ENCODE measurements at places on chromosomes 2 and 18.

- no peak for DNase-seq
Measured at GRCh38 chr2:64601034-64601754, 52.5 kb downstream of the SERTAD2 start.

- DNase-seq, result no peak
Measured at GRCh38 chr2:236840857-236841256, 244.8 kb upstream of the COPS8 start.

DNA sequence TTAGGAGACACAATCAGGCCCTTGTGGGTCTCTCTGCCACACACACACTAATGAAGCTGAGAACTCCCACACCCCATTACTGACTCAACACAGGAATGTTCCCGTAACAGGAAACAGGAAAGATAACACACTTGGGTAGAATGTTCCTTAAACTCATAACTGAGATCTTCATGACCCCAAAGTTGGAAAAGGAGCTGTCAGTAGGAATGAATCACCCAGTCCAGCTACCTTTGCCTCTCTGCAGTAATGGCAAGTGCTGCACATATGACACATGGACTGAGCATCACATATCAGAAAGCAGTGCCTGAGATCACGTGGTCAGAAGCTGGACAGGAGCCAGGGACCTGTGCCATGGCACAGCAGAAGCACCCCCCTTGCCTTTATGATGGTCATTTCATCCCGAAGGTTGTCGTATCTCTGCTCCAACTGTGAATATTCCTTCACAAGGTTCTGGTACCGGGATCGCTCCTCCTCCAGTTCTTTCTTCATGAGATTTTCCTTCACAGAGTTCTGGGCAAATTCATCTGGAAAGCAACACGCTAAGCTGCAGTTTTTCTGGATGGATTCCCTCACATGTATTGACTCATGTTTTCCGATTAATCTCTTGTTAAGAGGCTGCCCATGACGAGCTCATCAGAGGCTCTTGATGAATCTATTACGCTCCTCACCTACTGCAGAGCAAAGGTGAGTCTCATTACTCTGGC lies 65.4 kb upstream of the ACAA2 start:
- no peak for DNase-seq

DNA sequence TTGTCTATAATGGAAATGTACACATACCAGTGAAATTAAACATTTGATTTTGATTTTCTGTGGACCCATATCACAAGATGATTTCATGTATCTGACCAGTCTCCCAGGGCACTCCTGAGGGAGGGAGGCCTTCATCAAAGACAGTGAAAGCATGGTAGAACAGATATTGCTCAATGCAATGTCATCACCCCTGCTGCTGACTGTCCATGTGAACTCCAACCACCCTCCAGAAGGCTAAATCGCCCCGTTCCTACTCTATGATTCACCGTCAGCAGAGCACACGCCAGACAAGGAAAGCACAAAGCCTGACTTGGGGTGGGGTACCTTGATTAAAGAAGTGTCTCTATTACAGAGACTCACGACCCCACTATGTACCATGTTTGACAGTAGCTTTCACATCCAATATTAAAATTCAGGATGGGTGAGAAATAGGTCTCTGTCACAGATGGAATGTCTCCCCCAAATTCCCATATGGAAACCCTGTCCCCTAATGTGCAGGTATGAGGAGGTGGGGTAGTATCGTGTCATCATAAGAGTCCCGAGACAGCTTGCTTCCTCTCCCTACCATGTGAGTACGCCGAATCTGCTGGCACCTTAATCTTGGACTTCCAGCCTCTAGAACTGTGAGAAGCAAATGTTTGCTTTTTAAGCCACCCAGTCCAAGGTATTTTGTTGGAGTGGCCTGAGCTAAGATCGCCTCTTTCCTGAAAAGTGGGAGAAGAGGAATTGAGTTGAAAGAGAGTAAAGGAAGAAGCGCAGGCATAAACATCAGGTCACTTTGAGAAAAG lies 42.4 kb downstream of the CYB5A start:
- no peak for DNase-seq

- DNase-seq, result no peak
Measured at GRCh38 chr18:29056800-29057199, 879.9 kb upstream of the CDH2 start.

DNA sequence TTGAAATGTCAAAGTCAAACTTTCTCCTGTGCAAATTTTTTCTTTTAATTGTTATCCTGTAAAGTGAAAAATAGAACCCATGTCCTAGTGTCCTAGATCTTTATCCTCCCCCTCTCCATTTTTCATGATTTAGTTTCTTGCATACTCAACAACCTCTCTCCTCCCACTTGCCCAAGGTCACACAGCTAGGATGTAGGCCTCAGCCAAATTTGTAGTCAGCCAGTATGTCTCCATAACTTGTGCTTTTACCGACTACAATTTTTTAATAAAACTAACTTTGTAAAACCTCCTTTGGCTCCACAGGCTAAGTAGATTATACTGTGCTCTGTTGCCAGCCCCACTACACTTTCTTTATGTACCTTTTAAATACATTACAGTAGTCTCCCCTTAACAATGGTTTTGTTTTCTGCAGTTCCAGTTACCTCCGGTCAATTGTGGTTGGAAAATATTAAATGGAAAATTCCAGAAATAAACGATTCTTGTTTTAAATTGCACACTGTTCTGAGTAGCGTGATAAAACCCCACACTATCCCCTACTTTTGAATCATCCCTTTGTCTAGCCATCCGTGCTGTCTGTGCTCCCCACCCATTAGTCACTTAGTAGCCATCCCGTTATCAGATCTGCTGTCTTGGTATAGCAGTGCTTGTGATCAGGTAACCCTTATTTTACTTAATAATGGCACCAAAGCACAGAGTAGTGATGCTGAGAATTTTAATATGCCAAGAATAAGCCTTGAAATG lies 22.8 kb downstream of the GULP1 start:
- DNase-seq, result no peak

- no peak for DNase-seq
Measured at GRCh38 chr2:226407135-226407534, 392.5 kb downstream of the IRS1 start.

DNA sequence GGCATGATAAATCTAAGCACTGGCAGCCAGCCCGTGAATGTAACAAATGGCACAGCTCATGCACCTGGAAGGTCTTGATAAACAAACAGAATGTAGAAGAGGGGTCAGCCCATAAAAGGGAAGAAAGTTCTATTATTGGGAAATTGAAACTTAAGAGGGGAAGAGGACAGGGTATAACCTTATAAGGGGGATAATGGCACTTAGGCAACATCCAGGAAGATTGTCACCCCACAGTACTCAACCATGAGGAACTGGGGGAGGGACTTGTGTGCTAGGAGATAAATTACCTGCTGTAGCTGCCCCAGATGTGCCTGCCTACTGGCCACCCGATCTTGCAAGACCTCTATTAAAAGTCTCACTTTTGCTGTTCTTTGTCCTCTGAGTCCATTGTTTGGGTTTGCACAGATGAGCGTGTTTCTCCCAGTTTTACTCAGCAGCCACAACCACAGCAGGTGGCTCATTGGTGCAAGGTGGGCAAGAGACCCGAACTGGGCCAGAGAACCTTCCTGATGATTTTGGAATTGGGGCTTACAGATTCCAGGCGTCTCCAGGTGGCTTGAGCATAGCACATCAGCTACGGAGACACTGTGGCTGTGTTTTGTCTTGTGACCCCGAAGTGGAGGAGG lies 79.0 kb upstream of the TAF1B start:
- DNase-seq, result no peak

DNA sequence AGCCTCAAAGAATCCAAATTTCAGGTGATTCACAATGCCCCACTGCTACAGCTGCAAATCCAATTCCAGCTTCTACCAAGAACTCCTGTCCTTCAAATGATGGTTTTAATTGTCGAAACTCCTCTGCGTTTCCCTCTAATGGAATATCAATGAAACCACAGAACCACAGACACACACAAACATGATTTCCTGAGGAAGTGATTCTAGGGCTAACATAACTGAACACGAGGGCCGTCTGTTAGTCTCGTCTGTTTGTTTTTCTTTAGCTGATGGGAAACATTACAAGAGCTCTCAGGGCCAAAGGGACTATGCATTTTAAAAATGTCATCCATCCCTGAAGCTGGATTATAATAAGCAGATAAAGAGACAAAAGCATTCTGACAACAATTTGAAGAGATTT lies 59.4 kb downstream of the RNF152 start:
- no peak for DNase-seq

GRCh38 chr18:2963048-2963447 lies 49.9 kb downstream of the LPIN2 start:
- no peak for DNase-seq

GRCh38 chr2:206921529-206921928 lies 17.8 kb upstream of the CPO start:
- DNase-seq, result no peak

- DNase-seq, result no peak
Measured at GRCh38 chr2:101961338-101962191, 30.2 kb upstream of the IL1R2 start.

- DNase-seq, result no peak
Measured at GRCh38 chr2:114316532-114317300, 125.7 kb upstream of the DPP10 start.

- DNase-seq, result no peak
Measured at GRCh38 chr2:175317751-175318150, 136.2 kb upstream of the ATP5MC3 start.

DNA sequence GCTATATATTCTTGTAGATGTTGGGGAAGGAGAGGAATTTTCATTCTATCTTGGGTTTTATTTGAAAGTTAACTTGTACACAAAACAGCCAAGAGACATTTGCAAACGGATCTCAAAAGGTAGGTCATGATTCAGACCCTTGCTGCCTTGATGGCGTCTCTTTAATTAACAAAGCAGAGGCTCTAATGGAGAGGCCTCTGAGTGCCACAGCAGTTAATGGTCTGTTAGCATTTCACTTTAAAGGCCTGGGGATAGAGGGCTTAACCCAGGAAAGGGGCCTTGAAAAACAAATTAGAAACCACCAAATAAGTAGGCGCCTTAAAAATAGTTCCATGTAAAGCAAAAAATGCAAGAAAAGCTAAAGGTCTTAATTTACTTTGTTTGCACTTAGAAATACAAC lies 836.9 kb upstream of the CELF4 start:
- DNase-seq, result no peak

DNA sequence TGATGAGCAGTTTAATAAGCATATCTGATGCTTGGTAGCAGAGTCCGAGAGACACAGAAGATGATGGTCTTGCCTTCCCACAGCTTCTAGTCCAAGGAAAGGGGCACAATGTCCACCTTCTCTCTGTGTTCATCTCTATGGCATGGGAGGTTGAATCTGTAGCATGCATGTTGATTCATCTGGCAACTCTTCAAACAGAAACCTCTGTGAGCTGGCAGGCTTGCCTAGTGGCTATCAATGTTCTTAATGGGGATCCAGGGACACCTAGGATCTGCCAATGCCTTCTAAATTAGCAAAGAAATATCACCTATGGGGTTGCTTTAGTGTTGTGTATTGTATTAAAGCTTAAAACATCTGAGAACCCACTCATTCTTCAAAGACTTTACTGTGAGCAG lies 170.8 kb downstream of the INO80D start:
- DNase-seq, result no peak

- DNase-seq, result no peak
Measured at GRCh38 chr18:61239051-61239450, 94.2 kb upstream of the CDH20 start.

GRCh38 chr2:64867253-64867996 lies 121.8 kb upstream of the SLC1A4 start:
- no peak for DNase-seq

- no peak for DNase-seq
Measured at GRCh38 chr2:72457801-72458516, 310.3 kb upstream of the CYP26B1 start.

GRCh38 chr18:62616331-62616805 lies 93.5 kb downstream of the ZCCHC2 start:
- no peak for DNase-seq

- DNase-seq, result no peak
Measured at GRCh38 chr18:47932603-47933002, 2.1 kb upstream of the SMAD2 start.

GRCh38 chr2:235661167-235661937 lies 167.5 kb downstream of the AGAP1 start:
- no peak for DNase-seq

DNA sequence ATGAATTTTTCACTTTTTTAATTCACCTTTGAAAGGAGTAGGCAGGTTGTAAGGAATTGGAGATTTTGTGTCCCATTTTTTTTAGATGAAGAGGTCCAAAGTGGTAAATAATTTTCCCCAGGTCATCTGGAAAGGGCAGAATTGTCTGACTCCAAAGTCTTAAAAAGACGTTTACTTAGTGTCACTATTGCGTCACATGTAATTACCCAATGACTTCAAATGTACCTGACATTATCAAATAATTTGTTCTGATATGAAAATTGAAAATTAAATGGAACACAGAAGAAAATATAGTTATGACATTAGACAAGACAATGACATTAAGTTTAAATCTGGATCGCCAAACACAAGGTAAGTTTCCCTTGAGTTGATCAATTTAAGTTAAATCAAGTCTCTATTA lies 24.2 kb upstream of the NBEAL1 start:
- no peak for DNase-seq

DNA sequence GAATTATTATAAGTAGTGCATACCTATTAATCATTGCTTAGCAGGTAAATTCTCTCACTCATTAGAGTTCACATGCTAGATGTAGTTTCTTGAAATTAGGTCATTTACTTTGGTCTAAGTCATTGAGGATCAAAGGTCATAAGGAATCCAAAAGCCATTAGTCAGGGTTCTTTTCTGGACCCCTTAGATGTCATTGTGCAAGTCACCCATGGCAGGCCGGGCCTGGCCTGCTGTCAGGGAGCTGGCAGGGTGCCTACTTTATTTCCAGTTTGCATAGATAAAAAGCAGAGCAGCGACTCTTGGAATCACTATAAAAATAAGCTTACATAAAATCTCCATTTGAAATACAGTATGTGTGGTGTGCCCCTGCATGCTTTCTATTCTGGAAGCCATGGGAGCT lies 91.3 kb downstream of the MEIS1 start:
- no peak for DNase-seq

GRCh38 chr2:143532061-143532460 lies 402.8 kb downstream of the ARHGAP15 start:
- no peak for DNase-seq

DNA sequence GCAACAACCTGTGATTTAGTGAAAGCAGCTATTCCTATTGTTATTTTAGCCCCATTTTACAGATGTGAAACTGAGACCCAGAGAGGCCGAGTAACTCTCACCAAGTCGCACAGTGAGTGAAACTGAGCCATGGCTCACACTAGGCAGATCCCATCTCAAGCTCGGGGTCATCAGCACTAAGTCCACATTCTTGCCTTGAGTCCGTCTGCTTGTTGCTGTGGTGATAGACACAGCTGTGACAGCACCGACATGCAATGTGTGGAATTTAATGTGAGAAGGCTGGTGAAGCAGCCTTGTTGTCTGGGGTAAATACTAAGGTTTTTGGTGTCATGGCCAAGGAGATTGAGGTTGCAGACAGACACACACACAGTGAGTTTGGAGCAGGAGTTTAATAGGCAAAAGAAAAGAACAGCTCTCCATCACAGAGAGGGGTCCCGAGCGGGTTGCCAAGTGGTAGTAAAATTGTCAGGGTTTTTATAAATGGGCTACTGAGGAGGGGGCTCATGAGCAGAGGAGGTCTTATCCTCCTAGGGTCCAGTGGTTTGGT lies 40.2 kb upstream of the GMCL1 start:
- DNase-seq, result peak; percentile 44

- DNase-seq, result no peak
Measured at GRCh38 chr18:35968278-35968880, 4.1 kb upstream of the RMP24 start.
